ENCODE measurements at places on chromosomes 13 and 19. TPM values are rescaled to one million over a fixed set of nuclear protein-coding genes. Genes with fewer than 3 reads are reported as not detected.

GRCh38 chr13:114264886-114265611 lies 16.4 kb upstream of the UPF3A start:
- no peak for DNase-seq

DNA sequence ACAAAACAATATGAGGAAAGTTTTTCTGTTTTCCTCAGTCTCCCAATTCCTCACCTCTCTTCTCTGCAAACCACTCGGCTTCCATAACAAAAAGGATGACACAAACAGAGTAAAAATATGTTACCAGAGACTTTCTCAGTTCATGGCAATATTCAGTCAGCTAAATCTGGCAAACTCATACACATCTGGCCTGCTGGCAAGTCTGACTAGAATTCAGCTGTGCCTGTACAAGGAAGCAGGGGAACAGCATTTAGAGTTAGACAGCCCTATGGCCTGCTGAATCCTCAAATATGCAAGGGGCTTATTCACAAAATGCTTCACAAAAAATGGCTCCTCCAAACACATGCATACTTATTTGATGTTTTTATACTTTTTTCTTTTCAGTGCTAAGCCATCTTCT lies 227.8 kb downstream of the ENOX1 start:
- no peak for DNase-seq

GRCh38 chr19:4678881-4679790 lies 9.0 kb upstream of the MYDGF start:
- DNase-seq, result no peak

SIAH3 gene
- total RNA-seq, result 2.8 TPM

USP12 gene
- total RNA-seq, result 43.2 TPM

CGB1 gene
- total RNA-seq, result not detected

DNA sequence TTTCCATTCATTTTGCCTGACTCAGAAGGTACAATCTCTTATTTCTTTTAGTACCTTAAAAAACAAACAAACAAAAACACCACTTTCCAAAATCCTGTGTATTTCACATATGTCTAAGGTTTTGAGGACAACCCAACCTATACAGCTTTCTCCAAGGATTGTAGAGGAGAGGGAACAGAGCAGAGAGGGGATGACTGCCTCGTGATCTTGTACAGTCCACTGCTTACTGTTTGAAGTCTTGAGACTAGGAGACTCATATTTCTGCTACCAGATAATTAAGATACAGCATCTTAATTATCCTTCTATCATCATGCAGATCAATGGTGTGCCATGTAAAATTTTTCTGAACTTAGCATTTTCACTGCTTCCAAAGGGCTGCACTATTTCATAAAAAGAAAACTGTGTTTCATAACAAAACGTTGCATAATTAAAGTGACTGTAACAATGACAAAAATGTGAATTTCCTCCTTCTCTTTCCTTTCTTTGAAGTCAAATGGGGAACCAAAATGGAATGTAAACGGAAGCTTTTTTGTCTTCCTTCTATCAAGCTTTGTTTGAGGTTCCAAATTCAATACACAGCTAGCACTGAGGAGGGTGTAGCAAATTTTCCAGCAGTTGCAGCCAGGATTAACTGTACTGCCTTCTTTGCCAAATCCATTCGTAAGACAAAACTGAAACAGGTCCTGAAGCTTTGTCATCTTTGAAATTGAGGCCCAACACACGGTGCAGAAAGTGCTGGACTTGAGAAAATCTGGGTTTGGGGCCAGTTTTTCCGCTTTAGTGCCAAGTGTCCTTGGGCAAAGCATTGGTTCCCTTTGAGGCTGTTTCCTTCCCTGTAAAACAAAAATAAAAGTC lies 34.9 kb upstream of the RCBTB2 start:
- DNase-seq, result no peak

FBN3 gene
- 2.0 TPM for total RNA-seq

All from dorsolateral prefrontal cortex (tissue), 122 donors.